Astrocyte (in vitro differentiated cells and primary cell): ENCODE measurements at places on chromosomes 1 and 21.
A peak's percentile ranks its signal among the peaks of the same experiment; 100 is the strongest.

GRCh38 chr1:203702130-203702577, 62.8 kb upstream of the LAX1 start:
- DNase-seq = no peak

GRCh38 chr1:31760471-31761470, 3.4 kb downstream of the ADGRB2 start:
- DNase-seq = peak; percentile 41

GRCh38 chr1:184080309-184080708, 28.8 kb downstream of the TSEN15 start:
- DNase-seq = no peak

- peak; percentile 54 for DNase-seq
Measured at GRCh38 chr1:103106426-103107341, 1.6 kb downstream of the COL11A1 start.

DNA sequence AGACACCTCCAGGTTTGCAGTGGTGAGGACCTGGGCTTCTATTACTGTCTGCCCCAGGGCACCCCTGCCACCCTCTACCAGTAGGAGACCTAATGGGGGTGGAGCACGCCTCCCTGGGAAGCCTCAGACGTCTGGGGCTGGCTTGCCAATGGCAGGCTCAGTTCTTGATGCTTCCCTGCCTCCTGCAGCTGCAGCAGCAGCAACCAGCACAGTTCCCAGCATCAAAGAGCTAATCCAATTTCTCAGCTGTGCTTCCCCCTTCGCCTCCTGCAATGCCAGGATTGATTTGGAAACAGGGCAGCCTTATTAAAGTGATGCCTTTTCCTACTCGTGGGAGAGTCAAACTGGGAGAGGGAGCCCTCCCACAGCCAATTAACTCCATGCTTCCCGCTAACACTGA, 8.2 kb downstream of the SYT2 start:
- DNase-seq = no peak

DNA sequence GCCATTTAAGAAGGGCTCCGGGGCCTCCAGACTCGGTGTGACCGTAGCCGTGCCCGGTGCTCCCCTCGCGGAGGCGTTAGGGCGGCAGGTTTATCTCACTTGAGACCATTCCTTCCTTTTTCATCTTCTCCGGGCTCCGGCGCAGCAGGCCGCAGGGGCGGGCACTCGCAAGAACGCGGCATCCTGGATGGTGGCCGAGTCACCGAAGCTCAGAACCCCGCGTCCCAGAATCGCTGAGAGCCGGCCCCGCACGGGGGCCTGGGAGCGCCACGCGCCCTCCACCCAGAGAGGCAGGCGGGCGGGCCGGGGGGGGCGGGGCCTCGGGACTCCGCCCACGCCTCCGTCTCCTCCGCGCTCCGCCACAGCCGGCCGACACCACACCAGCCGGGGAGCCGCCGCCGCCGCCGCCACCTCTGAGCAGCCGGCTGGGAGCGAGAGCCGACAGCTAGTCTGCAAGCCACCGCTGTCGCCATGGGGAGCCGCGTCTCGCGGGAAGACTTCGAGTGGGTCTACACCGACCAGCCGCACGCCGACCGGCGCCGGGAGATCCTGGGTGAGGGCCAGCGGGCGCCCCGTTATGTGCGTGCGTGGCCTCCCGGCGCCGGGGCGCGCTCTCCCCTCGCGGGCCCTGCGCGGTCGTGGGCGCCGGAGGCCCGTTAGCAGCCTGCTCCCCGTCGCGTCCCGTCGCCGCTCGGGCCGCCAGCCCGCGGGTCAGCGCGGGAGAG, at the start of gene DEGS1:
DEGS1 (plus strand) TSS at position 375 of the 725 bp plus-strand sequence; CDS start at position 472, 97 bp downstream.
- peak; percentile 56 for DNase-seq

DNA sequence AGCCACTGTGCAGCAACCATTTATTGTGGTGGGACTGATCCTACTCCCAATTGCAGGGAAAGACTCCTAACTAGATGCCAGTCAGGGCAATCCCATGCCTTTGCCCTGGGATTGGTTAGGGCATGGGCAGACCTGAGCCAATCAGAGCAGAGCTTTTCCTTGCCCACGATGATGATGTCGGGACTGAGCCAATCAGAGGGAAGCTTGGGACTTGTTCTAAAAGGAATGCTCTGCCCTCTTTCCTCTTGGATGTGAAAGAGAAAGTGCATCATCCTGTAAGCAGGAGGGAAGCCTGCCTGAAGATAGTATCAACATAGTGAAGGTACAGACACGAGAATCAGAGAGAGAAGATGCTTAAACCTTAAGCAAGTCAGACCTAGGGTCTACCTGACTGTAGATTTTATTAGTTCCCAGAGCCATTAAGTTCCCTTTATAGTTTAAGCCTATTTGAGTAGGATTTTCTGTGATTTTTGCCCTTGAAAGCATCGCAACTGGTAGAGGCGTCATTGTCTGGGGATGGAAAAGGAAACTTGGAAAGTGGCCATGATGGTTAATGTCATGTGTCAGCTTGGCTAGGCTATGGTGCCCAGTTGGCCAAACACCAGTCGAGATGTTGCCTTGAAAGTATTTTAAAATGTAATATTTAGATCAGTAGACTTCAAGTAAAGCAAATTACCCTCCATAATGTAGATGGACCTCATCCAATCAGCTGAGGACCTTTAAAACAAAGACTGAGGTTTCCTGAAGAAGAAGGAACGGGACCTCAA, 19.9 kb downstream of the IRF2BP2 start:
- DNase-seq = no peak

GRCh38 chr1:77143529-77144121, 75.6 kb downstream of the PIGK start:
- DNase-seq = no peak

DNA sequence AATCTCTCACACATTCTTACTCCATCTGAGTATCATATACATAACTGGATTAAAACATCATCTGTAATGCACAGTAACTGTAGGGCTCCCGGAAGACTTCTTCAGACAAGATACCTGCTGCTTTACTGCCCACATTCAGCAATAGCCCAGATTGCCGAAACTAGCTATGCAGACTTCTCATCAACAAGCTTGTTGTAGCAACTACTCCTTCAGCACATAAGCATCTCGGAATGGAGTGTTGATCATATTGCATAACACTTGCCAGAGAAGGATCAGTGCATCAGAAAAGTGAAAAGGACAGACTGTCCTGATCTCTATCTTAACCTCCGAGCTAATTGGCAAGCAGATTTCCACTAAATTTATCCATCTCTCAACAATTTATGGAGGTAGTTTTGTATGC, 354.6 kb upstream of the C1orf87 start:
- DNase-seq = no peak

GRCh38 chr1:60153961-60154360, 80.4 kb upstream of the C1orf87 start:
- no peak for DNase-seq

GRCh38 chr1:25031601-25031965, 101.5 kb upstream of the RUNX3 start:
- DNase-seq = no peak

GRCh38 chr1:219564109-219564508, 48.8 kb downstream of the ZC3H11B start:
- no peak for DNase-seq

DNA sequence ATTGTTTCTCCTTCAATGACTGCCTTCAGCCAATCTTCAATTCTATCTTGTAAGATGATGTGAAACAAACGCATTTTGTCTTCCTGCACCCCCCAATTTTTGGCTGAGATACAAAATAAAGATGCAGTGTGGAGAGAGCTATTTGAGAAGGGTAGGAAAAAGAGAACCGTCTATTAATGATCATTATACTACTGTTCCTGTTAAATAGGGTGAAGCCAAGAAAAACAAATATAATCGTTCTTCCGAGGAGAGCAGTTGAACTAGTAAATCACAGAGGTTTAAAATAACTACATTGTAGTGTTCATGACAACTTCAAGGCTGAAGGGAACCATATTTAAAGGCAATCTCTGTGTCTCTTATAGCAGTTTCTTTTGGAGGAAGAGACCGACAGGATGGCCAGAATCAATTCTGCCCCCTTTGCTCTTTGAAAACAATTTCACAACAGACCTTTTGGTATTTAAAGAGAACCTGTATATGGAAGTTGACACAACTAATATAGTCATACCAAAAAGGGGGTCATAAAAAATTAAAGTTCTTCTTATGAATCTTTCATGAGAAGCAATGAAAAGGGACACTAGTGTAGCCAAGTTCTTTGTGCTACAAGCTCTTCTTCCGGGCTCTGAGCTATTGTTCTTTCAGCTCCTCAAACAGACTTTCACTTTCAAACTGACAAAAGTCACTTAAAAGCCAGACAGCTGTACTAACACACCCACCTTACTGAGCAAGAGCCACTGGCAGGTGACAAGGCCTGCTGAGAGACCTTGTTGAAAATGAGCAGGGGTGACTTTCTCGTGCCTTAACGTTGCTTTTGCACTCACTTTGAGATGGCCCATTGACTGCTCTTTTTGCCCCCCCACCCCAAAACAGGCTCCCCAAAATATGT, 30.9 kb downstream of the PROX1 start:
- DNase-seq = no peak

DNA sequence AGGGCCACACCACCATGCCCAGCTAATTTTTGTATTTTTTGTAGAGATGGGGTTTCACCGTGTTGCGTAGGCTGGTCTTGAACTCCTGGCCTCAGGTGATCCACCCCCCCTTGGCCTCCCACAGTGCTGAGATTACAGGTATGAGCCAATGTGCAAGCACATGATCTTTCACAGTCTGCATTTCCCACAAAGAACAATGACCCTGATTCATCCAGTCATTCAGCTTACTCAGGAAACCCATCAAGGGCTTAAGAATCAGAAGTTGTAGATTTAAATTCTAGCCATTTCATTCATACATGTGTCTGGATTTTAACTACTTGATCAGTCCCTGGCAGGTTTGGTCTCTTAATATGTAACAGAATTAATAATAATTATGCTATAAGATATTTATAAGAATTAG, 2065.7 kb downstream of the MRPL39 start:
- DNase-seq = no peak

DNA sequence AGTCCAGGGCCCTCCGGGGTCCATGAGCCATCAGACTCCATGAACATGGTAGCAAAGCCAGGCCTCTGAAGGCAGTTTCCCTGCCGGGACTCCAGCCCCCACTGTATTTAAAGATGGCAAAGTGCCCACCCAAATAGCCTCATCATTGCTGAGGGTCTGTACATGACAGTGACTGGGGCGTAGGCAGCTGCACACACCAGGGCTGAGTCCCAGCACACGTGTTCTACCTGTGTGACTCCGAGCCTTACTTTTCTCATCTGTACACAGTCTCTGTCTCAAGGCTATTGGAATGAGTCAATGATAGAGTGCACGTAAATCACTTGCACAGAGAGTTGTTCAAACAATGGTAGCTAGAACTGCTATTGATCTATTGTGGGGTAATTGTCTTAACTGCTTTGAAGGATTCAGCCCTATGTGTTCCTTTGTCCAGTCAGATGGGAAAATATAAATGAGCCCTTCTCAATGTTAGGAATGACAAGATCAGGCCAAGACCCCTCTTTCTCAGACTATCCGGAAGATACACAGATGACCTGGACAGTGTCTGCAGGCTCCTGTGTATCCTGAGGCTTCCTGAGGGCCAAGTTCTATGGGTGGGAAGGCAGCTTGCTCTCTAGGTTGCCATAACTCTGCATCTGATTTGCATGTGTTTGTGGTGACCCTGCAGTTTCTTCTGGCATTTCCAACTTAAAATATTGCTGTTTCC, 48.9 kb downstream of the RASSF5 start:
- DNase-seq = no peak

DNA sequence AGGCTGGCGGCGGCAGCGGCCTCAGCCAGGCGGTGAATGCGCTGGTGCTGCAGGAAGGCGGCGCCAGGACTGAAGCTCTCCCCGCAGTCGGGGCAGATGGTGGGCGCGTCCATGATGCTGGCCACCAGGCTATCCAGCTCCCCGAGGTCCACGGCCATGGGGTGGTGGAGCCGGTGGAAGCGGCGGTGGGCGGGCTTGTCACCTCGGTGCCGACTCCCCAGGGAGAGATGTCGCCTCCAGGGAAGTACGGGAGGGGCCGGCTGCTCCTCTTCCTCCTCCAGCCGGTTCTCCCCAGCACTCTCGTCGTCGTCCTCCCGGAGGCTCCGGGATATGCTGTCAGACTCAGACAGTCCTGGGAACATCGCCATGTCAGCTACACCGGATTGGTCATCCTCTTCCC, 24.4 kb downstream of the ZNF697 start:
- no peak for DNase-seq

- DNase-seq = no peak
Measured at GRCh38 chr1:94982398-94982797, 55.5 kb upstream of the CNN3 start.

GRCh38 chr1:219160967-219161366, 12.7 kb upstream of the LYPLAL1 start:
- DNase-seq = no peak

DNA sequence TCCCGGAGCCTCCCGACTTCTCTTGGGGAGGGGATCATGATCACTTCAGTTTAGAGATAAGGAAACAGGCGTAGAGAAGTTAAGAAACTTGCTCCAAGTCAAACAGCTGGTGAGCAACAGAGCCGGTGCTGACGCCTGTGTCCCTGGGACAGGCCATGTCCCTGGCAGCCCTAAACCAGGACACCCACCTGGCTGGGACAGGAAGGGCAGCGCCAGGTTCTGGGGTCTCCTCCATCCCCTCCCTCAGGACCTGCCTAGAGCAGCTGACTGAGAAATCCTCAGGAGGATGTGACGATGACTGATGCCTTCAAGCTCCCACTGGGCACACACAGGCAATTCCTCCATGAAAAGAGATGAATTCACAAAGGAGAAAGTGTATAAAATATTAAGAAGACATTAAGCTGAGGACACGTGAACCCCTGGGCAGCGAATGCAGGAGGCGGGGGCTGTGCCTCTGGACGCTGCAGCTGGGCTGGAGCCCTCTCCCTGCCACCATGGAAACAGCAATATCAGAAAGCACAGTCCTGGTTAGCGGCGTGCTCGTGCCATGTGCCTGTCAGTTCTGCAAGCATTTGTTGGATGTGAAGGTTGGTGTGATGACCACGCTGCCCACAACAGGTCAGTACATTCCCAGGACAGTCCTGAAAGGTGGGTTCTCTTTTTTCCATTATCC, 40.1 kb upstream of the C1orf174 start:
- DNase-seq = no peak

DNA sequence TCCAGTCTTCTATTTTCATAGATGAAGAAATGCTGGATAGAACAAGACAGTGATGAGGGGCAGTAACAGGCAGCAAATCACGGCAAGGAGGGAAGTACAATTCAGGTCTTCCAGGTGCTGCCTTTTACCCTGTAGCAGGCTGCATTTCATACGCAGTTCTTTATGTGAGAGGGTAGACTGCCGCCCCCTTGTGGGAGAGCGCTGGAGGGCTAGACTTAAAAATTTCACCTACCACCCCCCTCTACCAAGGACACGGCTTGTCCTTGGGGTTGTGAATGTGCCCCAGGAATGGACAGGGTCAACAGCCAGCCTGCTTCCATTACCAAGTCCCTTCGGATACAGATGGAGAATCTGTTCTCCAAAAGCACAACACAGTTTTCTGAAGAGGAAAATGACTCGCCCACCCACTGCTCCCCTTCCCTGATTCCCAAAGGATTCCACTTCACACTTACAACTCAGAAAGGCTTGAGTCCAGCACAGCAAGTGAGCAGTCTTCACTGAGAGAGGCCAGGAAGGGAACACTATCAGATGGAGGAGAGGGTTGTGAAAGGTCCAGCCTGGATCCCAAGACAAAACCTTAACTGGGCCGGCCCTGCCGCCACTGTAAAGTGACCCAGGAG, 7.4 kb downstream of the WDR77 start:
- no peak for DNase-seq
